ENCODE measurements at places on chromosomes 11 and 22.

GRCh38 chr11:706439-706956 lies 467 bp downstream of the EPS8L2 start:
- DNase-seq, result no peak

DNA sequence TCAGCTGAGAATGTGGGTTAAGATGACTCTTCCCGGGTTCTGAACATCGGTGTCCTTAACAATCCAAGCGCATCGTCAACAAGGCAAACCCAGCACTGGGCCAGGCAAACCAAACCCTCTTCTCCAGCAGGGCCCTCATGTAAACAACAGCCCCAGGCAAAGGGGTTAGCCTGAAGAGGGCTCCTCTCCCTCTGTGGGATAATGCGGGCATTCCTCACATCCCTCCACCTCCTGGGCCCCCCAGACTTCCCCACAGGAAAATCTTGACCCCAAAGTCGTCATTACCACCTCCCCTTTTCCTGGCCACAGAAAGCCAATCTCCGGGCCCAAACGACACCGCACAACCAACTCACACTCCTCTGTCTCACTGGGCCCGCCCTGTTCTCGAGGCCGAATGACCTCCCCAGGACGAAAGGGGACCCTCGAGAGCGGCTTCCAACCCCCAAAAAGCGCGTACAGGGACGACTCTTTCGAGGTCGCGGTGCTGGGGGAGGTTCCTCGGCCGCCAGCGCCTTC lies 566 bp downstream of the DDB1 start:
- DNase-seq, result no peak

- DNase-seq, result no peak
These were observed 10.2 kb downstream of the PACS1 start for GRCh38 chr11:66080055-66080817.

- no peak for DNase-seq
These were observed 176.9 kb downstream of the FAT3 start for GRCh38 chr11:92401520-92401919.

DNA sequence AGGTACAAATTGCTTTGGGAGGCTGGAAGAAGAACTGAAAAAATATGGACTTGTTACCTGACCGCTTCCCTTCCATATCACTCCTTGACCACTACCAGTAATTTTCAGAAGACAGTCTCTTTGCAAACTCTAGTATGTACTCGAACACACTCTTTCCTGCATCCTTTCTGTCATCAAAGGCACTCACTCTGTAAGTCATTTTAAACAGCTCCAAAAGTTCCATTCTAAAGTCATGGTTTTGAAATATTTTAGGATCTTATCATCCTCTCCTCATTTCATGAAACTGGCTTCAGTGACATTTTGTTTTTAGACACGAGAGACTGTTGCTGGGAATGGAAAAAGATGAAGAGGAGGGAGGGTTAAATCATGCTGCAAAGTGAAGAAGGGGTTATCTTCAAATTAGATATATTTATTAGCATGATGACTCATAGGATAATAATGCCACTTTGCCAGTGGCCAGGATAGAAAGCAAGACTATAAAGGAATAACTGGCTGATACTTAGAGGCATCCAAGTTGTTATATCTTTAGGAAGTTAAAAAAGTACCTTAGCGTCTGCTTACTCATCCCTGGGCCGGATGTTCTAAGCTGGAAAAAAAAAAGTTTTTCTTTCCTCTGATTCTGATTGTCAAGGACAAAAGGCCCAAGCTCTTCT lies 549.3 kb downstream of the METTL15 start:
- DNase-seq, result no peak

- DNase-seq, result no peak
These were observed 4.4 kb upstream of the SYTL2 start for GRCh38 chr11:85815186-85815931.

DNA sequence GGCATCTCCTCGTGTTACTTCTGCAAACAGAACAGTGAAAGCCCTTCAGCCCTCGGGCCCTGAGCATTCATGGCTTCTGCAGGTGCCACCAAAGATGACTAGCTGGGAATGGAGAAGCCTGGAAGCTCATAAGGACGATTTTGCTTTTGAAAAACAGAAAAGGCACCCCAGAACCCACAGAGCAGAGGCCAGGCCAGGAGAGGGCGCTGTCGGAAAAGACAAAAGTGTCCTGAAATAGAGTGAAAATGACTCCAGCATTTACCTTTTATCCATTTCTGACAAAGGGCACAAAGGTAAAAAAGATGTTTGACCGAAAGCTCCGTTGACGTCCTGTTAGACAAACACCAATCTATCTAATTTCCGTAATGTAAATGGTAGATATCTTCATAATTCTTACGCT lies 37.6 kb downstream of the ZNF195 start:
- peak; percentile 83 for DNase-seq

DNA sequence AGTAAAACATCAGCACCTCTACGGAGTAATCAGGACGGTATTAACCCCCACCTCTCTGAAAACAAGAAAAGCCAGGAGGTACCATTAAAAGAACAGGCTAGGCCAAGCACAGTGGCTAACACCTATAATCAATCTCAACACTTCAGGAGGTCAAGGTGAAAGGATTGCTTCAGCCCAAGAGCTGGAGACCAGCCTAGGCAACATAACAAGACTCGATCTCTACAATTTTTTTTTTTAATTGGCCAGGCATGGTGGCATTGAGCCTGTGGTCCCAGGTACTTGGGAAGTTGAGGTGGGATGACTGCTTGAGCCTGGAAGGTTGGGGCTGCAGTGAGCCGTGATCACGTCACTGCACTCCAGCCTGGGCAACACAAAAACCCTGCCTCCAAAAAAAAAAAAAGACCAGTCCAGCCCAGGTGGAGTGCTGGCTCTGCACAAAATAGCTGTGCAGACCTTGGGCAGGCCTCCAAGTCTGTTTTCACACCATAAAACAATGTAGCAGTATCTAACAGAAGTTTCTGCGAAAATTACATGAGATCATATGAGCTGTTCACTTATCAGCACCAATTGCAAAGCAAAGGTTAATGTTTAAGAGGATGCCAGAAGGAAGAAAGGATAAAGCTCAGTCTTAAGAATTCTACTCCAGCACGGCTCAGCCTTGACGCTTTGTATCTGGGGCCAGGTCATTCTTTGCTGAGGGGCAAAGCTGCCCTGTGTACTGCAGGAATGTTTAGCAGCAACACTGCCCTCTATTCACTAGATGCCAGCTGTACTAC lies 14.8 kb downstream of the CHKA start:
- DNase-seq, result no peak

DNA sequence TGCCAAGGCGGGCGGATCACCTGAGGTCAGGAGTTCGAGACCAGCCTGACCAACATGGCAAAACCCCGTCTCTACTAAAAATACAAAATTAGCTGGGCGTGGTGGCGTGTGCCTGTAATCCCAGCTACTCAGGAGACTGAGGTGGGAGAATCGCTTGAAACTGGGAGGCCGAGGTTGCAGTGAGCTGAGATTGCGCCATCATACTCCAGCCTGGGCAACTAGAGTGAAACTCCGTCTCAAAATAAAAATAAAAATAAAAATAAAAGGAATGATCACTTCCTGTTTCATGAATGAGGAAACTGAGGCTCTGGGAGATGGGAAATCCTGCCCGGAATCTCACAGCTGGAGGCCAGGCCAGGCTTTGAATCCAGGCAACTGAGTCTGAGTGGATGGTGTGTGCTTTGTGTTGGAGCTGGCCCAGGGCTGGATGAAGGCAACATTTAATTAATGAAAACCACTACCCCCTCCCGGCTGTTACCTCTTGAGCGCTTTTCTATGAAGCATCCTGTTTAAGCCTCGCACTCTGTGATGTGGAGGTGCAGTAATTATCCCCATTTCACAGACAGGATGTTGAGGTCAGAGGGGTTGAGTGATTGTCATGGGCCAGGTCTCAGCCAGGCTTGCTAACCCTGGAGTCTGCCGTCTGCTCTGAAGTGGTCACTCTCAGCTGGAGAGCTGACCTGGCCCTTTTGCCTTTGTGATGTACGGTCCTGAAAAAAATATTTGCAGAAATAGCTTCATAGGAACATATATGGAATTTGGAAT lies 27.8 kb downstream of the LRP5 start:
- DNase-seq, result no peak

DNA sequence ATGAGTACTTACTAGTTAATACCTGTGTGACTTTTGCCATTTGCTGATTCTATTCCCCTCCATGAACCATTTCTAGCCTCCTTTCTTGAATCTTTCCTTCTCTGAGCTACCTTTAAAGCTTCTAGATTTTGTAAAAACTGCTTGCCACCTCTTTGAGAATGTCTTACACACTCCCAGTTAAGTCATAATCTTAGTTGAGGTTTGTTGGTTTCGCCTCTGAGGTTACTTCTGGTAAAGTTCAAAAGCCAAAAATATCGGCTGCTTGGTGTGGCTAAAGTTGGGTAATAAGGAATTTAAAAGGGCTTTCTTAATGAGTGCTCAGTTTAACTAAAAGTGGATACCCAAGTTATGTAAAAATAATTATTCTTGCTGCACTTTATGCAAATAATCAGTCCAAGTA lies 10.4 kb upstream of the GLYAT start:
- no peak for DNase-seq

DNA sequence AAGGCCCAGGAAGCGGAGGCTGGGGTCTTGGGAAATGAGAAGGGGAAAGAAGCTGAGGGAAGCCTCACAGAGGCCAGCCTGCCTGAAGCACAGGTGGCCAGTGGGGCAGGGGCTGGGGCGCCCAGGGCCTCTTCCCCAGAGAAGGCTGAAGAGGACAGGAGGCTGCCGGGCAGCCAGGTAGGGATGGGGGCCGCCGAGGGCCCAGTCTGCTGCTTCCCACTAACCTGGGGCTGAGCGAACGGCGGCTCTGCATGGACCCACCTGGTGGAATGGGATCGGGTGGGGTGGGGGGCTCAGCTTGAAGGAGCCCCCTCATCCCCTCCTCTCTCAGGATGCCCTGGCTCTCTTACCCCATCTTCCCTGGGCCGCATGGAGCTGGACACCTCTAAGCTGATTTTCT lies 7.7 kb downstream of the EHBP1L1 start:
- no peak for DNase-seq

DNA sequence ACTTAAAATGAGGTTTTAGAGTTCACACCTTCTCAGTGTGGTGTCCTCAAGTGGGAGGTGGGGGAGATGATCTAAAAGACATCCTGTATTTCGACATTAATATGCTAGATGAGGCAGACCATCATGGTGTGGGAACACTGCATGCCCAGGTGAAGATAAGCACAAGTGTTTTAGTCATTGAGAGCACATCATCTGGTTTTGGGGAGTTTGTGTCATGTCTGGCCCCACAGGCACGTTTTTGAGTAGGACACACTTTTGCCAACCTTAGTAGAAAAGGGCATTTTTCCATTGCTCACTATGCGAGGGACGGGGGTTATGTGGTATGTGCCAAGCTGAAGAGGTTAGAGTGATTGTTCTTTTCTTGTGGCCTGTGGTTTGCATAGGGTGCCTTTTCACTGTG lies 189.3 kb downstream of the DBX1 start:
- no peak for DNase-seq

DNA sequence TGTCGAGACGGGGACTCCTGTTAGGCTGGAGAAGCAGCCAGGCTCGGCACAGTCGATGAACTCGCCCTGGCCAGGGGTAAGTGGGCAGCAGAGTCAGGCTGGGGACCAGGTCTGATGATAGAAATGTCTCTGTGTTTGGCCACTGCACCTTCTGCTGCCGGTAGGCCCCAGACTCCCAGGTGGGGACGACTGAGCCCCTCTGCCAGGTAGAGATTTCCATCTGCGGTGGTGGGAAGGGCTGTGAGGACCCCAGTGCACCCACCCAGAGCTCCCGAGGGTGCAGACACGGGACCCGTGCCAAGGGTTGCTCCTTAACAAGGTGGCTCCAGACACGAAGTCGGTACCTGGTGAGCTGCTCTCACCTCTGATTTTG lies 862.5 kb downstream of the TBC1D22A start:
- DNase-seq, result no peak

DNA sequence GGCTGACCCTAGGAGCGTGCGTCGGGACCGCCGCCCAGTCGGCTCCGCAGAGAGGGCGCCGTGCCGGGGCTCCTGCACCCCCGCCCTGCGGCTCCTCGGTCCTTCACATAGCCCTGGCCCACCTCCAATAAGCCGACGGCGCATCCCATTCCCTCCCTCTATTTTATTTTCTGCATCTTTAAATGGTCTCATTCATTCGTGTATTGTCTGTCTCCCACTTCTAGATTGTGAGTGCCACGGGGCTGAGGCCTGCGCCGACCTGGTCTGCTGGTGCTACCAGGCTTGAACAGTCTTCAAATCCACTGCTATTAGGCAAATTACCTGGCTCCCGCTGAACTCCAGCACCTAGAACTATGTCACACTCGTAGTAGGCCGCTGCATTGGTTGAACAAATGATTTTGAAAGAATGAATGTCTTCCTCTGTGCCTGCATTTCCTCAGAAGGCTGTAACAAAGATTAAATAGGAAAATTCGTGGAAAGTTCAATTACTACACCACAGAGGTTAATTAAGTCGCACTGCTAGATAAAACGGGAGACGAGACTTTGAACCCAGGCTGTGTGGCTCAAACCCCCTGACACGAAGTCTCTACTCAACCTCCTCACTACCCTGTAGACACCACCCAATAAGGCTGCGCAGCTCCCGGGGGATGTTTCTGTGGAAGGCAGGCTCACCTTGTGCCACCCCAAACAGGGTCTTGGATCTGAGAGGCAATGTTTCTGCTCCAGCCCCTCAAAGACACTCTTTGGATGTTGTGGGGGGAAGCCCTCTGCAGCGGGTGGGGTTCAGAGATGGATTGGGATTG lies 1.2 kb upstream of the PPP1R14B start:
- DNase-seq, result no peak

GRCh38 chr22:27538666-27539065 lies 262.9 kb downstream of the MN1 start:
- DNase-seq, result no peak

DNA sequence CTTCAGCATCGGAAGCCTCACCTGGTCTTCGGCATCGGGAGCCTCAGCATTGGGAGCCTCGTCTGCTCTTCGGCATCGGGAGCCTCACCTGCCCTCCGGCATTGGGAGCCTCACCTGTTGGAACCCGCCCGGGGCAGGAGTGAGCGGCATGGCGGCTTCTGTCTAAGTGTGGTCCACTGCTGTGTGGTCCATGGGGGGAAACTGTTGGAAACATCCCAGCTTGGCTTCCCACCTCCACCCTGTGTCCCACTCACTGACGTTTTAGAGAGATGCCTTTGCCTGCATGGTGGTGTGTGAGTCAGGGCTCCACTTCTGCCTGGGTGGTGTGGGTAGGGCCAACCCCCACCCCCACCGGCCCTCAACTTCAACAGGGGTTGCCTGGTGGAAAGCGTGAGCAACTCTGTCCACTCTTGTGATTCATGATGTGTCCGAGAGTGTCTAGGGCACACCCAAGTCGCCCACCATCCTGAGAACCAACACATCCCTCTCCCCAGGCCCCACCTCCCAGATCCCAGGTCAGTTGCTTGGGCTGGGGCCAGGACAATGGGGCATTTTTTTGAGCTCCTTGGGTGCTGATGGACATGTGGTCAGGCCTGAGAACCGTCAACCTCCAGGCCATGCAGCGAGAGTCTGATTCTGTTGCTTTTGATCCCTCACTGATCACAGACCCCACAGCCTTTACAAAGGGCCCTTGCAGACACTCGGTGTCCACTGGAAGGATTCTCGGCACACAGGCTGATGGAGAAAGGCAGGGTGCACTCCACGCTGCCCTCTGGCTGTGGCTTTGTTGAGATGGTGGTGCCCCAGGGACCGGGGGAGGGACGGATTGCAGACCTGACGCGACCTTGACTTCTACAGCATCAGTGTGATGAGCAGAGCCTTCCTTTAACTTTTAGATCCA lies 406.7 kb downstream of the TBC1D22A start:
- DNase-seq, result peak; percentile 32

Measured in glutamatergic neuron (in vitro differentiated cells).